ENCODE measurements at places on chromosomes 4 and X.

- no peak for DNase-seq
Measured at GRCh38 chrX:22246620-22247019, 26.1 kb upstream of the CBLL2 start.

GRCh38 chr4:60938181-60938580 is 261.9 kb upstream of the ADGRL3 start:
- no peak for DNase-seq

GRCh38 chrX:132716006-132716405 is 227.2 kb upstream of the MBNL3 start:
- DNase-seq, result no peak

- no peak for DNase-seq
Measured at GRCh38 chr4:113157086-113157857, 107.8 kb downstream of the ANK2 start.

- DNase-seq, result no peak
Measured at GRCh38 chrX:146238173-146238572, 420.5 kb downstream of the SLITRK2 start.

DNA sequence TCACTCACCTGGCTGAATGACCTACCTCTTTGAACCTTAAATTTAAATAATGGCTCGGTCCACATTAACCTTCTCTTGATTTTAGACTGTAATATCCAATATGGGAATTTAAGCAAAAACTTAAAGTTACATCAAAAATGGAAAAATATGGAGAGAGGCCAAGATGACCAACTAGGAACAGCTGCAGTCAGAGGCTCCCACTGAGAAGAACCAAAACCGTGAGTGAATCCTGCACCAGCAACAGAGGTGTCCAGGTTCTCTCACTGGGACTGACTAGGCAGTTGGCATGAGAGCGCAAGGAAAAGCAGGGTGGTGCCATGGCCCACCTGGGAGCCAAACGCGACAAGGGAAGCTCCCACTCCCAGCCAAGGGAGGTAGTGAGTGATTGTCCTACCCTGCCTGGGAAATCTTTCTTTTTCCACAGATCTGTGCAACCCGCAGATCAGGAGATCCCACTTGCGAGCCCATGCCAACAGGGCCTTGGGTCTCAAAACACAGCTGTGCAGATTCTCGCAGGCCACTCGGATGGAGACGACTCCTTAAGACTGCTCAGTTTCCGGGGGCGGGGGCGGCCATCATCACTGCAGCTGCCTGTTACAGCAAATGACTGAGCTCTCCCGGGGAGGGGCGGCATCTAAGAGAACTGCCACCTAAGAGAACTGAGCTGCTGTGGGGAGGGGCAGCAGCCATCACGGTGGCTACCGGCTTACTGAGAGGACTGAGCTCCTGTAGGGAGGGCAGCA is 343.4 kb downstream of the DMD start:
- no peak for DNase-seq

- DNase-seq, result no peak
Measured at GRCh38 chr4:137946453-137947174, 295.5 kb downstream of the SLC7A11 start.

- DNase-seq, result no peak
Measured at GRCh38 chr4:113899271-113900070, 80.0 kb downstream of the ARSJ start.

DNA sequence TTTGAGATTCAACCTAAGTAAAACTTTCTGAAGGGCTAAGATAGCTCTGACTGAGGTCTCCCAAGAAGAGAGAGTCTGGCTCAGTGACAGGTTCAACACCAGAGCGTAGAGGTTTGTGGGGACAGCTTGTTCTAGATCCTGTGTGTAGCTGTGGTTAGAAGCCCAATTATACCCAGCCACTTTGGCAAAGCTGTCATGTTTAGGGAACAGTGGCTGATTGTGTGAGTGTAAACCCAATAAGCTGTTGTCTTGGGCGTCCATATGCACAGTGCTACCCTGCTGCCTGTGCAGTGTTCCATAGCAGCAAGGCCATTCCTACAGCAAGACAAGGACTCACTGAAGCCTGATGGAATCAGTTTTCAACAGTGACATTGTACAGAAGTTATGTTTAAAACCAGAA is 11.2 kb upstream of the SCRG1 start:
- DNase-seq, result no peak

GRCh38 chr4:110815950-110816349 is 193.1 kb upstream of the PITX2 start:
- no peak for DNase-seq

DNA sequence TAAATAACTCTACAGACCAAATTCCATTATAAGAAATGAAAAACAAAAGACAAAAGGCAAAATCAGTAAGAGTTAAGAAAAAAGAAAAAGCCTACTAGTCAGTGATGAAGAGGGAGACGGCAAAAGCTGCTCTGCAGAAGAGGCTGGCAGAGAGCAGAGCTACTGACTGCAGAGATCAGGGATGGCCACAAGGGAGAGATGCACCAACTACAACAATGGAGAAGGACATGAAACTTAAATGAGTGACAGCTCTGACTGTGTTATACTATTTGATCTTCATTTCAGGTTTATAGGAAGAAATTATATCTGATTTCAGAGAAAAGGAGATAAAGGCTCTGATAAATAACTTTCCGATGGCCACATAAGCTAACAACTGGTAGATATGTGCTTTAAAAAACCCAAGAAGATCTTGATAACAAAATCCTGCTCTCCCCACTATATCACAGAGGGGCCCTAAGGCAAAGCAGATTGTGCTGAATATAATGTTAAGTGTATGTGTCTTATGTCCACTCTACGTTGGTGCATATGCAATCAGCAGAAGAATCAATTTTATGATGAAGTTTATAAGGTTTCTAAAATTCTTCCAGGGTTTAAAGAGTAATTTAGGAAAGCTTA is 58.4 kb upstream of the COX18 start:
- DNase-seq, result no peak

DNA sequence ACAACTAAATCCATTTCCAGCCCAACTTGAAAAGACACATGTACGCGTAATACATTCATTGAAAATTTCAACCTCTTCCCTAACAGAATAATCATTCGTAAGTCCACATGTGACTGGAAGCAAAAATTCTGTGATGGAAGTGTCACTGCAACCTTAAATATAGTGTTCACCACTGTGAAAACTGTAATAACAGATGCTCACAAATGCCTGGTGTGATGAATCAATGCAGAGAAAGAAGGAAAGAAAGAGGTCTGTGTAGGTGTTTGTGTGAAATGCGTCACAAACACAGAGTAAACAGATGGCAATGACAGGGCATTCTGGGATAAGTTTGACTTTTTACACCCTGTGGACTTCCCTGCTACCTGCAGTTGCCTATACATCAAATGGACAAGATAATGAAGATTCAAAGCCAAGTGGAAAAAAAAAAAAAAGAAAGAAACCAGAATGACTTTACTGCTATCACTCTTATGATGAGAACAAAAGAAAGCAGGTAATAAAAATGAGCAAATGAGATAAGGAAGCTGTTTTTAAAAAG is 123.3 kb downstream of the EPHA5 start:
- no peak for DNase-seq

DNA sequence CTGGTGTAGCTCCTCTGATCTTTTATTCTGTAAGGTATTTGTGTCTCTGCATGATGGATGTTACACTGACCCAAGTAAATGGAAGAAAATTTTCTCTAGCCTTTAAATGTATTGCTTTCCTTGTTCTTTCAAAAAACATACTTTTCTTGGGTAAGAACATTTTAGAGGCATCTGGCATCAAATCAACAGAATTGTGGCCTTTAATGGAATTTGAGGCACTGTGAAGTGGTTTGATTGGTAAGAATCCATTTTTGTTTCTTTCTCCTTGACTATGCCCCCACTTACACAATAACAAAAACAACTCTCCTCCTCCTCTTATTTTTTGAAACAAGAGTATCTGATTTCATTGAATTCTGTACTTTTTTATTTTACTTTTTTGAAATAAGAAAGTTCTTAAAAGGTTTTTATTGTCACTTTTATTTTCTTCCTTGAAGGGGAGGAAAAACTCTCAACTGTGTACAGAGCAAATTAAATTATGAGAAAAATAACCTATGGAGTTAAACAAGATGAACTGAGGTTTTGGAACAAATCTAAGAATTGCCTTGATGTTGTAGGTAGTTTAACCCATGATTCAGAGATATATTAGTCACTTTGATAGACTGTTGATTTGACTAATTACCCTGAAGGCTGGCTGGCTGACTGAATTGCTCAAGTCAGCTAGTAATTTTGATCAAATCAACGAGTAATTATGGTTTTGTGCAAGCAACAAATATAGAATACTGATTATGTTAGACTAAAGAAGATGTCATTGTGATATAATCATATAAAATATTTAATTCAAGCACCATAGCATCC is 146.4 kb downstream of the FHIP1A start:
- DNase-seq, result no peak

DNA sequence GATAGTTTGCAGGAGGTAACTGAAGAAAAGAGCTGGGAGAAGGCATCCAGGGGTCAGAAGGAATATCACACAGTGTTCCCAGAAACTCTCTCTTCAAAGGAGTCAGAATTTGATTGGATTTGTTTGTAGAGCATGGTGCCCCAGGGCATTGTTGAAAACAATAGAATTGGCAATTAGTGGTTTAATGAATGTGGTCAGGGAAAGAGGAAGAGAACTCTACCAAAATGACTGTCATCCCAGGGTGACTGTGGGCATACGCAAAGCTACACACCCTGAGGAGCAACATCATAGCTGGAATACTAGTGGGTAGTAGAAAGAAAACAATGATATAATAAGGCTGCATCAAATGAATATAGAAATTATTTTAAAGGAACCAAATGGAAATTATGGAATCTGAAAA is 21.5 kb downstream of the TNIP2 start:
- no peak for DNase-seq

GRCh38 chrX:46965125-46965758 is 53.0 kb downstream of the JADE3 start:
- no peak for DNase-seq

All from activated T-helper 1 cell treated with anti-CD3 and anti-CD28 coated beads, Interleukin-2, amount 50 U/mL, for 16 hours (primary cell).